ENCODE measurements at places on chromosomes 4 and X.

- peak; percentile 60 for DNase-seq
Measured at GRCh38 chrX:65985922-65986588, 53.8 kb downstream of the VSIG4 start.

GRCh38 chrX:143633461-143634308 lies 2.2 kb downstream of the SLITRK4 start:
- DNase-seq, result no peak

DNA sequence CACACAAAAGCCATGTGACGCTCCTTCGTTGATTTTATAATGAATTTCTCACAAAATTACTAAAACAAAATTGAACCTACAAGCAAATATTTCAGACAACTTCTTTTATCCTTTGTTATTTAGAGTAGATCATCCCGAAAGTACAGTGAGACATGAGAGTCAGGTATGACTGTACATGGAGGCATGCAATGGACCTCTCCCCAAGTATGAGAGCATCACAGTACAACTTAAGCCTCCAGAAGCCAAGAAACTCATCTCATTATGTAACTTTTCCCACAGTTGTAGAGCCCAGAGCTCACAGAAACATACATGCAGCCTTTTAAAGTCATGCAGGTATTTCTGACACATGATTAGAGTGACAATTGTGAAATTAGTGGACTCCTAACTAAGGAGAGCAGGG lies 167.7 kb downstream of the PAPSS1 start:
- DNase-seq, result no peak

DNA sequence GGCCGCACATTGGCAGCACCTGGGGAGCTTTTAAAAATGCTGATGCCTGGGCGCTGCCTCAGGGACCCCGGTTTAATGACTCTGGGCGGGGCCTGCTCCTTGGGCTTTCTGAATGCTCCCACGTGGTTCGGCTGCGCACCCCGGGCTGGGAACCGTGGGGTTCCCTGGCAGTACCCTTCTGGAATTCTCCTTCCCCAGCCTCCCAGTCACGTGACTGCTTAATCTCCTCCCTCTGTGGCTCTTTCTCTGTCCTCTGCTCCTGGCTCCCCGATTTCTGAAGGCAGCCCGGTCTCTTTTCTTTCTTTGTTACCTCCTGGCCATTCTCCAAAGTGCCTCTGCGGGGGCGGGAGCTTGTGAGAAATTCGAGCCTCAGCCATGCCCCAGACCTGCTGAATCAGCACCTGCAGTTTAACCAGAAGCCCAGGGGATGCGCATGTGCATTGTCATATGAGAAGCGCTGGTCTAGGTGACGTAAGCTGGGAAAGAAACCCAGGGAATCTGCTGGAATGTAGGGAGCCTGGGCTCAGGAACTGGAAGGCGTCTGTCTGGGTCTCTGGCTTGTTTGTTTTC lies 16.6 kb downstream of the CLCN4 start:
- no peak for DNase-seq

GRCh38 chr4:124591637-124592036 lies 120.9 kb downstream of the ANKRD50 start:
- no peak for DNase-seq

DNA sequence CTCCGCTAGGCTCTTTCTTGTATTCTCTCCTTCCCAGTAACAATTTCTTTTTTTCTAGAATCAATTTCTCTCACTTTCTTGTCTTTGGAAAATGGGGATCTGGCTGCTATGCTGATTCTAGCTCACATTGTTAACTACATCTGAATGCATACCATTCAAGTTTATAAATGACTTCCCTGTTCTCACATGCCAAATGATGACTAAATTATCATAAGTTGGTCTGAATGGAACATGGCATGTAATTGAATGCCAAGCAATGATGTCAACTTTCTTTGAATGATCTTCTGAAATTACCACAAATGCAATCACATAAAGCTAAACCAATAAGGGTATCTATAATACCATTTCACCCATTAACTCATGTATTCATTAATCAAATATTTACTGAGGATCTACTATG lies 2.7 kb upstream of the ITM2A start:
- no peak for DNase-seq

- DNase-seq, result peak; percentile 57
Measured at GRCh38 chrX:19372170-19372546, 28.4 kb downstream of the PDHA1 start.

GRCh38 chr4:2796849-2797544 lies 4.1 kb downstream of the SH3BP2 start:
- DNase-seq, result no peak

DNA sequence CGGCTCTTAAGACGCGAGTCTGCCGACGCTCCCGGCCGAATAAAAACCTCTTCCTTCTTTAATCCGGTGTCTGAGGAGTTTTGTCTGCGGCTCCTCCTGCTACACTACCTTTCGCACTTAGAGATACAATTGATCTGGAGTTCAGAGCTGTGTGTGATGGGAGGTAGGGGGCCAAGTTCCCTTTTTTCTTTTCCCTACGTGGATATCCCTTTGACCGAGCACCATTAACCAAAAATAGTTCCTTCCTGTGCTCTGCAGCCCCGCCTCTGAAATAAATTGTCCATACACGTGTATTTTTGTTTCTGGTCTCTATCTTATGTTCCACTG lies 555 bp upstream of the PGM2 start:
- DNase-seq, result no peak

DNA sequence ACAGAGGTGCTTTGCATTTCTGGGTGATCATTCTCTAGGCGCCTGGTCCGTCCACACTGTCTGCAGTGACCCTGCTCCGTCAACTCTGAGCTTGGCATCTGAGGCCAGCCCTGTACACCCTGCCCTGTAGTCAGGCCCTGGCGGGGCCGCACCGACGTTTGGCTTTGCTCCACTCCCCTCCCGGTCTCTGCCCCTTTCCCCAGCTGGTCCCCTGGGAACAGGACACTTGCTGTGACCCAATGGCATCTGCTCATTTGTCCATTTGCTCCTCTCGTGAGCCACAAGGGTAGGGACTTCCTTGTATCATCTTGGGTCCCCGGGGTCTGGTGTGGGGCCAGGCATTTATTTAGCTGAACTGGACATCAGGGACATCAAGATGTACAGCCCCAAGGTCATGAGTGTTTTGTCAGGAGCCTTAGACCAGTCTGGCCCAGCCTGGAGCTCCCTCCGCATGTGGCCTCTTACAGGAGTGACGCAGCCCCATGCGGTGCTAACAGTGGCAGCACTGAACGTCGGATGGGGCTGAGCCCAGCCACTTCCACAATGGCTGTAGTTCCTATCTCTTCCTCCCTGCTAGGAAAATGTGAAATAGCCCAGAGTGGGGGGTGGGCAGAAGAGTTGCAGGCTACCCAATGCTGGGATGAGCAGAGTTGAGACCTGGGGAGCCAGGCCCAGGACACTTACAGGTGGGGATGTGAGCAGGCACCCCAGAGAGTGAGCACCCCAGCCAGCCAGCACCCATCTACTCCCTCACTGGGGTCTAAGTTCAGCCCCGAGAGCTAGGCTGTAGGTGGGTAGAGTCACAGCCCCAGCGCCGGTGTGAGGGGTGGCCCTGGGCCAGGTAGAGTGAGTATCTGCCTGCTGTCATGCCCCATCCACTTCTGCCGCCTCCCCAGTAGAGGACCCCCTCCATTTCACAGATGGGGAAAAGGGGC lies 2.0 kb upstream of the SH3BP2 start:
- DNase-seq, result no peak

DNA sequence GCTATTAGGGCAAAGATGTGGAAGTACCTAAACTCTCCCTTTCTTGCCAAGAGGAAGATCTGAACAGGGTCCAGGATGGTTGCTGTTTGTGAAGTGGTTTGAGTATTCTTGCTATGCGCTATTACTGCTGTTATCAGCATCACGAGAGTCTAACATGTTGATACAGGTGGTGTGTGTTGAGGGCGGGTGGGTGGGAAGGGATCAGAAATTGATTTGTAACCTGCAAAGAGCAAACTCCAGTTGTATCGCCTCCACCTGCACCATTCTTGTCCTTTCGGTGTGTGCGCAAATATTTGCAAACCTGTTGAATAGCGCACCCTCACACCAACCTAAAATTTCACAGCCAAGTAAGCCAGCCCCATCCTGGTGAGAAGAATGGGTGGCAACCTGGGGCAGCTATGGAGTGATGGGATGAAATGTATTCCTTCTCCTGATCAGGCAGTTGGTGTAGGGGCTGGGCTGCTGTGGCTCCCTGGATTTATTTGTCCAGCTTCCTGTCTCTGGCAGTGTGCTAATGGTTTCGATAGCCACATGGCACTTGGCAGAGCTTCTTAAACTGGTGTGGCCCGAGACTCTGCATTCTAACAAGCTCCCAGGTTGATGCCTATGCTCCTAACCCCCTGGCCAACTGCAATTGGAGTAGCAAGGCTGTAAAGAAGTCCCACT lies 102.6 kb upstream of the SCML1 start:
- DNase-seq, result no peak

GRCh38 chrX:154036513-154036912 lies 16.8 kb upstream of the IRAK1 start:
- peak; percentile 28 for DNase-seq

GRCh38 chrX:22164770-22165388 lies 107.8 kb upstream of the CBLL2 start:
- DNase-seq, result no peak

DNA sequence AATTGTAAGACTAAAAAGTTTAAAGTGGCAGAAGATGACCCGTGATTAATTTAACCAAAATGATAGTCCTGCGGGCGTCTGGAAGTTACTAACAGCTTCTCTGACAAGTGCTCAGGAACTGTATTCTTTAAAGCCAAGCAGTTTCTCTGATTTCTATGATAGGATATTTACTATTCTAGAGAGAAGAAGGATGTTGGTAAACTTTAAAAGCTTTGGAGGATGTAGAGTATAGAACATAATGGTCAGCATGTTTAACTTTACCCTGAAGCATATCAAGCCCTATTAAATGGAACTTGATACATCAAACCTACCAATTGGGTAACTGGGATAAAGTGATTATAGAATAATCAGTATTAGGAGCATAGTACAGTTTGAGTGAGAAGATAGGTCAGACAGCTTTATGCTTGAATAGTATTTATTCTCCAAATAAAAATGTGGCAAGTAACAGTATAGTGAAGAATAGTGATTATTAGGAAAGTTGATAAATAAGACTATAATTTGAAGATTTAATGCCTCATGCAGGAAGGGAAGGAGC lies 1.8 kb downstream of the STIM2 start:
- no peak for DNase-seq

DNA sequence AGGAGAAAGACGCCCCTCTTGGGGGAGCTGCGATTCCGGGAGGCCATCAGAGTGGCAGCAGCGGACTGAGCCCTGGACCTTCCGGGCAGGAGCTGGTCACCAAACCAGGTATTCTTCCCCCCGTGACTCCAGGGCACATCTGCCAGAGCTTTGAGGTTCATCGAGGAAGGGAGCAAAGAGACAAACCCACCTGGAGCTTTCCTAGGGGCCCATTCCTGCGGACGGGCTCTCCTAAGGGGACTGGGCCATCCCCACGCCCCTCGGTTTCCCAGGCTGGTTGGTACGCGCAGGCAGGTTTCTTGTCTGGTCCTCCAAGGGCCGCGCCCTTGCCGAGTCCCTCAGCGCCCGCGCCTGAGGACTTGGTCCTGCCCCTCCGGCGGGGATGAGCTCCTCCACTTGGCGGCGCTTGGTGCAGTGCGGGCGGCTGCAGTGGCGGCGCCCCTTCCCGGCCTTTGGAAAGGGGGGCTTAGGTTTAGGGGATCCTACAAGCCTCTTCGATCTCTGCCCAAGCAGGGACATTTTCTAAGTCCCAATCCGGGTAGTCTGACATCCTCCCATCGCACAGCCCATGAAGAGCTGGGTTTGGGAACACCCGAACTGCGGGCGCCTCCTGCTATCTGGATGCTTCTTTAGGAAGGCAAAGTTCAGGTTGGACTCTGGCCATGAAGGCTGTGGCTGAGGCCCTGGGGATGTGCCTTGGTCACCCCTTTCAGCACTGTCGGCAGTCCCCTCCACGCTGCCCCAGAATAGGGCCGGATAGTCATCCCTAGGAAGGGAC lies 538 bp downstream of the STBD1 start:
- DNase-seq, result peak; percentile 21

- no peak for DNase-seq
Measured at GRCh38 chr4:15109600-15109999, 107.3 kb downstream of the CPEB2 start.

- DNase-seq, result no peak
Measured at GRCh38 chrX:129659861-129660260, 5.1 kb upstream of the APLN start.

DNA sequence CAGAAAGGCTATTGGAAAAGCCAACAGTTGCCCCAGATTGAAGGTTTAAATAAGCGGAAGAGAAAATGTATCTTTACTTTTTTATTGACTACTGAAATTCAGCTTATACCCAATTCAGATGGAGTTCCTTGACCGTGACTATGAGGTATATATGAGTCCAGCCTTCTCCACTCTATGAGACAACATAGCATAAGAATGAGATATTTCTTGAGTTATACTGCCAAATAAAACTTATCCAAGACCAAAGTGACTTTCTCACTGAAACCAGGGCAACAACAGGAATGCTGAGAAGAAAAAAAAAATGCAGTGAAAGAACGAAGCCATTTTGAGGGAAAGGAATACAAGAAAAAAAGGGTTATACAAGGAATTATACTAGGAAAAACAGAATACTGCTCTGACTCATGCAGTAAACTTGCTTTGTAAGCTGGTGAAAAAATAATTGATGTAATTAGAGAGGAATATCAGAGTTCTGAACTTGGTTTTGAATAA lies 16.3 kb upstream of the PDK3 start:
- DNase-seq, result no peak

DNA sequence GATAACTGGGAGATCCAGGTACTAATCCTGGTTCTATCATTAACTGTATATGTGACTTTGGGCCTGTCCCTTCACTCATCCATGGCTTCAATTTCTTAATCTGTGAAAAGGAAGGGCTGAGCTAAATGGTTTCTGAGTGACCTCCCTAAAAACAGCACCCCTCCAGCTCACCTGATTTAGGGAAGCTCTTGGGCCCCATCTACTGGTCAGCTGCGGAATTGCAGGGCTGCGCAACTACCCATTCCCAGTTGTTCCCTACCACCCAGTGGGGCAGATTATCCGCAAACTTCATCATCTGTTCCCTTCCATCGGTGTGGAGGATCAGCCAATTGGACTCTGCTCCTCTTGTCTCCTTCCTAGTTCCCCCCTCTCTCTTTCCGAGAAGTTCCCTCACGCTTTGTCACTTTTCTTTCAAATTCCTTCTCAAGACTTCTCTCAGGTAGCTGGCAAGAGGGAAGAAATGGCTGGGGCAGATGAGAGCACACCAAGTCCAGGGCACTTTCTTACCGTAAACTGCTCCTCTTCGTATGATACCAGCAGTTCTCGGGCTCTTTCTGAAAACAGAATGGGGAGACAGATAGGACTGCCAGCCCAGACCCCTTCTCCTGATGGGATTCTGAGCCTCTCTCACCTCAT lies 5.8 kb downstream of the LAS1L start:
- peak; percentile 41 for DNase-seq

DNA sequence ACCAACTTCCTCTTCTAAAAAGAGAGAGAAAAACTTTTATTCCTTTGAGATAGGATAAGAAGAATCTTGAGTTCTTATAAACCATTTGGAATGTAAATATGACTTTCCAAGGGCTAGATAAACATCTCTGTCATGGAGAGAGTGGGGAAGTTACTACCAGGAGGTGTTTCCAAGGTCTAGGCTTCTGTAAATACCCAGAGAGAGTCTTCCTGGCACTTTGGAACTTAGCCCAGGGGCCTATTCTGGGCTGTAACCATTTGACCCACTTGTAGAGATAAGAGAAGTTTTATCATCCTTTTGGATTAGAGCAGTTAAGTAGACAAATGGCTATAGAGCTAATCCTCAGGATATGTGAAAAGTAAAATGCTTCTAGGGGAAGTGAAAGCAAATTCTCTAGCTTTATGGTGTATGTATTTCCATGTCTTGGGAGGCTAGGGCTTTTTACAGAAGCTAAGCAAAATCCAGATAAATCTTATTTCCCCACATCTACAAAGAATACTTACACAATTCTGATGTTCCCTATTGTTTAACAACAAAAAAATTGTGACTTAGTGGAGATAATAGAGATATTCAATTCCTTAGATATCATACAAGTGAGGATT lies 51.1 kb downstream of the MCUB start:
- no peak for DNase-seq
